ENCODE measurements at places on chromosomes 1 and 21.

GRCh38 chr1:212466898-212467650 is 34.4 kb downstream of the NENF start:
- DNase-seq, result no peak

DNA sequence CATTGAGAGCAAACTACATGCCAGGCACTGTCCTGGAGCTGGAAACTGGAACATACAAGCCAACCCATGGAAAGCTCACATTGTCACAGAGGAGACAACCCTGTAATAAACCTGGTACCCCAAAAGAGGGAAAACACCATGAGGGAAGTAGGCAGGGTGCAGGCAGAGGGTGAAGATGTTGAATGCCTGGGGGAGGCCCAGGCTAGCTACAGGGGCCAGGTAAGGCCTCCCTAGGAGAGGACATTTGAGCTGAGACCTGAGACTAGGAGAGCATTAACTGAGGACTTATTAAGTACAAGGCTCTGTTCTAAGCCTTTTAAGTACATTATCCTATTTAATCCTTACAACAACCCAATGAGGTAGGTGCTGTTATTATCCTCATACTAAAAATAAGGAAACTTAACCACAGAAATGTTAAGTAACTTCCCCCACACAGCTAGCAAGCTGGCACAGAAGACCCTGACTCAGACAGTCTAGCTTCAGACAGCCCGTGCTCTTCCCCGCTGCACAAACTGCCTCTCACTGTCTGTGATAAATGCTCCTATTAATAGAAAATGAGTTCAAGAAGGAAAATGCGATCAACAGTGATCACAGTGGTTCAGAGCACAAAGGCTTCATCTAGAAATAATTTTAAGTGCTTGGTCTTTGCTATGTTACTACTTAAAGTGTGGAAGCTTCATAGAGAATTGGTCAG is 41.8 kb downstream of the ZNF281 start:
- DNase-seq, result no peak

- DNase-seq, result no peak
These were observed 39.0 kb downstream of the MRPL39 start for GRCh38 chr21:25568246-25568645.

DNA sequence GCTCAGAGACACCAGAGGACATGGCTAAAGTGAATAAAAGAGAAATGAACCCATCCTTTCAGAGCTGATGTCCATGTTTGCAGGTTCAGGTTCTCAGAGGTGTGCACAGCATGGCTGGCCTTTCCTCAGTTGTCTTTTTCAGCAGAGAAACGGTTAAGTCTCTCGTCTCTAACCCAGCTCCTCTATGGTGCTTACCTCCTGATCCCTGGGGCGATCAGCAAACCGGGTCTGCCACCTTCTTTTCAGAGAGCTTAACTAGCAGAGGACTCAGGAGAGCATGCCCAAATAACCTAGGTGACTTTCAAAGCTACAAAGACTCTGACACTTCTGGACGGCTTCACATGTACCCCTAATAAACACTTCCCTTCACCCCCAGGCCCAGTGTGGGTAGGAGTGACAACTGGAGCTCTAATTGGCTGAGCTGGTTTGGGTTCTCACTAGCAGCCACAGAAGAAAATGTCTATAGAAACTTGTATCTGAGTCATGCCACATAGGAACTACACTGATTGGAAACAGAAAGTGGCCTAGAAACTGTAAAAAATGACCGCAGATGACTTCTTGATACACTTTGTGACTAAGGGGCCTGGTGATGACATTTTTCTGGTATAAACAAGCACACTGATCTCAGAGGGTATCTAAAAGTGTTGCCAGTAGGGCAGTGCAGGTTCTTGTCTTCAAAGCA is at the start of gene AIM2:
AIM2 (minus strand) TSS at position 329 of the 682 bp plus-strand sequence. CDS start 3,267 bp downstream, outside the sequence.
- no peak for DNase-seq

DNA sequence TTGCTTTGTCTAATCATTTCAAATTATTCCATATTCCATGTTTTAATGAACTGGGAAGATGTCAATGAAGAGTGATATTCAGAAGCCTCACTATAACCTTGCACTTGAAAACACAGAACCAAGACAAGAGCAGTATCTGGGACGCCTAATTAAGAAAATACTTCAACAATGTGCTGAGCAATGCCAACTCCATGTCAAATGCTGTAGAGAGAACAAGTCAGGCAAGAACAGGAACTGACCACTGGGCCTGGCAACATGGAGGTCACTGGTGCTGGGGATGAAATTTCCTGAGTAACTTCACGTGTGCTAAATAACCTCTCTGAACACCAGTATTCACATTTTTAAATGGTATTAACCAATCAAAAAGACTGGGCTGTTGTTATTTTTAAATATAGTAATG is 22.8 kb downstream of the HEATR1 start:
- DNase-seq, result no peak

- no peak for DNase-seq
These were observed 16.6 kb downstream of the BCAN start for GRCh38 chr1:156658496-156658895.

DNA sequence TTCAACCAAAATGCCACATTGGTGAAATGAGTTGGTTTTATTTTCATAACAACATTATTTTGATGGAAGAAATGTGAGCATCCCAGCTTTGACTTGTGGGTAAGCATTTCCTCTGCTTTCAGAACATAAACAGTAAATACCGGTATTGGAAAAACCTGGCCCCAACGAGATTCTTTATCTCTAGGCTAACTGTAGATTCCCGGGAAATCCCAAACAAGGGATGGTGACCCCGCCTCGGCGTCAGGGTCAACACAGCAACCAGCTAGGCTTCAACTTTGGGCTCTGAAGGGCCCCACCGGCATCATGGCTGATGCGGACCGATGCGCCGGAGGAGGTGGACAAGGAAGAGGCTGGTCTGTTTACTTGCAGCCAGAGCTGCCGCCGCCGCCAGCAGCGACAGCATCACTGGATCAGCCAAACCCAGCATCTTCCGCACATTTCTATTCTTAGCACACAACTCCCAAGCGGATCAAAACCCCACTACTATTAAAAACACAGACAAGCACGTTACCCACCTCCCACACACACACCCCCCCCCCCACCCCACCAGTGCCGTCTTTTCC is 1.1 kb downstream of the AKT3 start:
- DNase-seq, result peak; percentile 62

GRCh38 chr1:89657886-89658285 is 25.0 kb downstream of the LRRC8C start:
- DNase-seq, result no peak

- DNase-seq, result no peak
These were observed 1.6 kb downstream of the C1orf226 start for GRCh38 chr1:162383091-162383490.

GRCh38 chr21:45889256-45889655 is 92.3 kb upstream of the COL6A1 start:
- no peak for DNase-seq

DNA sequence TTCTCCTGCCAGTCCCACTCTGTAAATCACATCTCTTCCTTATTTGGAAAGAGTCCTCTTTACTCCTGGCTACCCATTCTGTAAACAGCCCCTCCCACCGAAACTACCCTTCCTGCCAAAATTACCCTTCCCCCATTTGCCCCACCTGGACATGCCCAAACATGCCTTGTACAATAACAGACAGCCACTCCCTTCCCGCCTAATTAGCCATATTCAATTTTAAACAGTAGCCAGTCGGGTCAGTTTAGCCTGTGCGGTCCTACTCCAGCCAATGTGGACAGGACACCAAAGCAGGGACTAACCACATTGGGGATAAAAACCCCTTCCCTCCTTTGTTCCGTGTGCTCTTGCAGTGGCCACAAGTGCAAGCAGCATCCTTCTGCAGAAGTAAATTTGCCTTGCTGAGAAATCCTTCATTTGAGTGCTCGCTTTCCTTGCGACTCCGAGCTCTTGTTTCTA is 56.3 kb upstream of the MAP10 start:
- DNase-seq, result no peak

DNA sequence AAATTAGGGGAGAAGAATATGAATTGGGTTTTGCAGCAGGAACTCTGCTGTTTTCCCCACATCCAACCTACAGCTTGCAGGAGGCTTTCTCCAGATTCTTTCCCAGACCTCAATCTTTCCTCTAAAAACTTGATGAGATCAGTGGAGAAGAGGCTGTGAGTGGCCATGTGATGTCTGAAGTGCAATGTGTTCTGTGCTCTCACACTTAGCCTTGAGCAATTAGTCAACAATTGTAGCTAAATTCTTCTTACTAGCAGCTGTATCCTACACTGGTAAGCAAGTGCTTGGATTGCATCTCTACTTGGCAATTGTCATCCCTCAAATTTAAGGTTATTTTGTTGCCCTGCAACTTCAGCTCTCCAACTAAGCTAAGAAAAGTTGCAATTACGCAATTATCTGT is 807.3 kb upstream of the RGS18 start:
- DNase-seq, result peak; percentile 21

GRCh38 chr1:40392221-40392620 is 18.7 kb downstream of the SMAP2 start:
- DNase-seq, result no peak

DNA sequence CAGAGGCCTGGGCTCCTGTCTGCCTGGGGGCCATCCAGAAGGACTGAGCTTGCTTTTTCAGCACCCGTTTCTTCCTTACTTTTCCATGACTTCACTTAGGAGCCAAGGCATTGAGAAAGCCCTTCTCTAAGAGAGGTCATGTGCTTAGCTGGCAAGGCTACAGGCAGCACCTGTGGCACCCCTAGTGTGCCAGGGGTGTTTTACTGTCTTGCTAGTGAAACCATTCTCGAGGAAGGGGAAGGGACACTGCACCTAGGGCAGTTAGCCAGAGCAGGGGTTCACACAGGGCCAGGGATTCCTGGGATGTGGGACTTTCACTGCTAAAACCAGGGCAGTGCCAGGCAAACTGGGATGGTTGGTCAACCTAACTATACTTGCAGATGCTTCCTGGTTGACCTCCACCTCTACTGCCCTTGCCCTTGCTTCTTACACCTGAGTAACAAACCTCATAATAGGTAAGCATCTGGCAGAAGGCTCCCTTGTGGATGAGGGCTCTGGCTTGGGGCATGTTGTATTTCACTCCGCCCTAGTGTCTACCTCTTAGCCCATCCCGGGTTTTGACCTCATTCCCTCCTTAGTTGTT is 69.2 kb downstream of the NOS1AP start:
- no peak for DNase-seq

DNA sequence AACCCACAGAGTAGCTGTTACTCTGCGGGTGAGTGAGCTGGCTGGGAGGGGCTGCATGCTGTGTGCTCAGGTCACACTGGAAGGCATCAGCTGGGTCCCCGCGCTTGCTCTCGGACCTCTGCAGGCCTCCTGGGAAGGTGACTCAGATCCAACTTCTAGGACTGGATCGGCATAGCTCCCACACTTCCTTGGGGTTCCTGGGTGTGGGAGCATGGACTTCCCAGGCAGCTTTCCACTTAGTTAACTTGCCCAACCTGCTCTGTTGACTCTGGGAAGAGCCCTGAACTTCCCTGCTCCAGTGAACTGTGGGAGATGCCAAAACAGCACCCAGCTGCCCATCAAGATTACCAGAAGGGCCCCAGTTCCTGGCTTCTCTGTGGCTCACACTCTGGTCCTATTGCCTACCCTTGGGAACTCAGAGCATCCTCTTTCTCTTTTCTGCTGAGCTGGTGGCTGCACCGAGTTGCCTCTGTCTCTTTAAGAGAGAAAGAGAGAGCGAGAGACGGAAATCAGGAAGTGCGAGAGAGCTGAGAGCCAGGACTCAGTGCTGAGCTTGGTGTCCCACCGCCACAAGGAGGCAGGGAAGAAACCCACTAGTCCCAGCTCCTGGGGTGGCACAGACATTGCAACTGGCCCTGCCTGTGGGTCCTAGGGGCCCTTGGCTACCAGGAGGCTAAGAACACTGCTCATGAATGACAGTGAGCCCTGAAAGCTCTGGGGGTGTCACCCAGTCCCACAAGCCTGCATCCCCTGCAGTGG is at the start of gene IKBKE:
IKBKE (plus strand) TSS at position 544 of the 759 bp plus-strand sequence. CDS start 2,752 bp downstream, outside the sequence.
- DNase-seq, result no peak

DNA sequence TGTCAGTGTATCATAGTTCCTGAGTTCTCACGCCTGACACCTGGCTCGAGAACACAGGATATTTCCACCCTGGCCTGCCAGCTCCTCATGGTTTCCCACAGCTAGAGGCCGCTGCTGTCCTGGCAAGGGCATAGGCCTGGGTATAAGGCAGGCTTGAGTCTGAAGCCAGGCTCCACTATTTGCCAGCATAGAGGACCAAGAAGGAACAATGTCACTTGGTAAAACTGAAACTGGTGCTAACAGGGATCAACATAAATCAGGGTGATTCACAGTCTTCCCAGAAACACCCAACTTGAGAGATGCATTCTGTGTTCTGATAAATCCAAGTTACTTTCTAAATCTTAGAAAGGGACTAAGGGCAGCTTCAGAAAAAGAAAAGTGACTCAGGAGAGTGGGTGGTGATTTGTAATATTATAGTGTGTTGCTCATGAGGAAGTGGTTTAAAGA is 6.9 kb upstream of the S100A2 start:
- DNase-seq, result peak; percentile 64

DNA sequence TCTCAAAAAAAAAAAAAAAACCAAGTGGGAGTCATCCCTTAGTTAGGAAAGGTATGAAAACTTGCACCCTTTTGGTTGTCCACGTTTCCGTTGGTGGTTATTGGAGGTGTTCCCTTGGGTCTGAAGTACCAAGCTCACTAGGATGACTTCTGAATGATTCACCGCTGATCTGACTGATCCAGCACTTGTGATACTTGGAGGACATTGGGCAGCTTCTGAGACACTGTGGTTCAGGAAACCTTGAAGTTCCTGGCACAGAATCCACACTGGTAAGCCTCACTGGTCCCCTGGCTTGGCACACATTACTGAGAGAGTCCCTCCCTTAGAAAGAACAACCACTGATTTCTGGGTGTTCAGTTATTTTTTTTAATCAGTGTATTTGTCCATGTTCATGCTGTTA is 91.9 kb downstream of the RYR2 start:
- no peak for DNase-seq

DNA sequence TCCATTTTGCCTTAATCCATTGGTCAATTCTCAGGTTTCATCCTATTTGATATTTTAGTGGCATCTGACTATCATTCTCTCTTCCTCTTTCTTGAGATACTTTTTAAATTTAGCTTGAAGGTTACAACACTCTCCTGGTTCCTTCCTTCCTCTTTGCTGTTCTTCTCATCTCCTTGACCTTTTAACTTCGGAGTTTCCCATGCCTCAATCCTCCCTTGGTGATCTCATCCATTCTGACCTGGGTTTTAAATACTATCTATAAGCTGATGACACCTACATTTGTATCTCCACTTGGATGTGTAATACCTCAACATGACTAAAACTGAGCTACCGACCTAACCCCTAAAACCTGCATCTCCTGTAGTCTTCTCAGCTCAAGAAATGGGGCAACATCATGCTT is 4.8 kb upstream of the ZNF687 start:
- no peak for DNase-seq

DNA sequence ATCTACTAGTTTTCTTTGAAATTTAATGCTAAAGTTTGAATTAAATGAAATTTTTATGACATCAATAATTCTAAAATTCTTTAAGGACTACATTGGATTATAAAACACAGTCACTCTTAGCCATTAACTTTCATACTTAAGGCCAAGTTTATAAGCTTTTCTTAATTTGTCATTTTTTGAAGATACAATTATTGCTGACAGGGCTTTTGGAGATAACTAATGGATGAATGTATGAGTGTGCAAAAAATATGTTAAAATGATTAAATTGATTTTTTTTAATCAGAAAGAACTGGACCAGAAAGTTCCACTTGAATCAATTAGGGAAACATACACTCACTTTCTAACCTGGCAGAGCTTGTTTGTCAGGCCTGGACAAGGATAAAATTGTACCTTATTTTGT is 70.3 kb upstream of the CHODL start:
- DNase-seq, result no peak

GRCh38 chr1:66366634-66367033 is 167.3 kb upstream of the SGIP1 start:
- no peak for DNase-seq
